ENCODE measurements at places on chromosomes 1 and 21.

DNA sequence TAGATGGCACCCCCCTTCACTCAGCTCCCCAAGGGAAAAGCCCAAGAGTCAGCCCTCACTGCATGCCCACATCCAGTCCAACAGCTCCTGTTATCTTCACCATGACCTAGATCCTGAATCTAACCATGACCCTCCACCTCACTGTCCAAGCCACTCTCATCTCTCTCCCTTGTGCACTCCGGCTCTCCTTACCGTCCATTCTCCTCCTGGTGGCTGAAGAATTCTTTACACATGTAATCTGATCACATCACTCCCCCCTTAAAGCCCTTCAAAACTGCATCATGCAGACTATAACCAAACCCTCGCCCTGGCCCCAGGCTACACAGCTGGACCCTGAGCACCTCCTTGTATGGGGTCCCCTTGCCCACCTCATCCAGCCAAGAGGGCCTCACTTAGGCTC is 14.0 kb upstream of the PAQR7 start:
- no peak for DNase-seq

DNA sequence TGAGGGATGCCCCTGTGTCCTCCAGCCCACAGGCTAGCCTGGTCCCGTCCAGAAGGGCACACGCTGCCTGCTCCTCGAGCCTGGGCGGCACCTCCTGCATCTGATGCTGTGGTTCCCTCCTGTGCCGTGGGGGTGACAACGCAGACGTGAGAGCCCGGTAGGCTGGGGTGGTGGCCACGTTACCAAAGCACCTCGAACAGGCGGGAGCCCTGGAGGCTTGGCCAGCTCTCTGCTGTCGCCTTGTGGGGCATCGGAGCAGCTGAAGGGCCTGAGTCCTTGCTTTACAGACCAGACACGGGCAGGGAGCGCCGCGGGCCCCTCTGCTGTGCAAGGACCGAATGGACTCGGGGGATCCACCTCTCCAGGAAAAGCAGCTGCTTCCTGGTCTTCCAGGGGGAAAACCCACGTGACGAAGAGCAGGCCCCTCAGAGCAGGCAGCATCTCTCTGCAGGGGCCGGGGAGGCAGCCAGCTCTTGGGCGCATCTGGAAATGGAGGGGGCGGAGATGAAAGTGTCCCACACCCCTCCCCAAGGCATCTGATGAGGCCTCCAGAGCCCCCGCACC is 133.3 kb downstream of the NPHP4 start:
- no peak for DNase-seq

GRCh38 chr1:154129391-154129970 is 25.4 kb downstream of the NUP210L start:
- peak; percentile 7 for DNase-seq

DNA sequence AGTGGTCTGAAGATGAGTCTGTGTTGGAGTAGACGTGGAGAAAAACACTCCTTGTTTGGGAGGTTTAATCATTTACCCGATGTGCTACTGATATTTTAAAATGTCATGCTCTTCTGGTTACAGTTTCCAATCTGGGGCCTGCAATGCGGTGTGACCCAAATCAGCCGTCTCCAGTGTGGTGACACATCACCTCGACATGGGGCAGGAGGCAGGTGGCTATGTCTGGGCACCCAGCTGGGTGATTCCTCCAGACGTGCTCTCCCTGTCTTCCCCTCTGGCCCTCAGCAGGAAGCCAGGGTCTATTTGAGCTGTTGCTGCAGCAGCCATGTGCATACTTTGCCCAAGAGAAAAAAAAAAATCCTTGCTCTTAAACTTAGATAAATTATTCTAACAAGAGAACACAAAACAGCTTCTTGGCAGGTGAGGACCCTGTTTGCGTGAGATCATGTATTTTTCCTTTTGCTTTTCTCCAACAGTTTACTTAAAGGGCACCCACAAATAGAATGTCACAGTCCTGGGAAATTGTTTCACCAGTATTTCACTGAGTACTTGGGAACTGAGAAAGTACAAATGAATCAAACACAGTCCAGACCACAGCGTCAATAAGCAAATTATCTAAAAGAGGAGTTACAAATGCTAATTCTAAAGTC is 38.9 kb upstream of the MAP10 start:
- DNase-seq: no peak

DNA sequence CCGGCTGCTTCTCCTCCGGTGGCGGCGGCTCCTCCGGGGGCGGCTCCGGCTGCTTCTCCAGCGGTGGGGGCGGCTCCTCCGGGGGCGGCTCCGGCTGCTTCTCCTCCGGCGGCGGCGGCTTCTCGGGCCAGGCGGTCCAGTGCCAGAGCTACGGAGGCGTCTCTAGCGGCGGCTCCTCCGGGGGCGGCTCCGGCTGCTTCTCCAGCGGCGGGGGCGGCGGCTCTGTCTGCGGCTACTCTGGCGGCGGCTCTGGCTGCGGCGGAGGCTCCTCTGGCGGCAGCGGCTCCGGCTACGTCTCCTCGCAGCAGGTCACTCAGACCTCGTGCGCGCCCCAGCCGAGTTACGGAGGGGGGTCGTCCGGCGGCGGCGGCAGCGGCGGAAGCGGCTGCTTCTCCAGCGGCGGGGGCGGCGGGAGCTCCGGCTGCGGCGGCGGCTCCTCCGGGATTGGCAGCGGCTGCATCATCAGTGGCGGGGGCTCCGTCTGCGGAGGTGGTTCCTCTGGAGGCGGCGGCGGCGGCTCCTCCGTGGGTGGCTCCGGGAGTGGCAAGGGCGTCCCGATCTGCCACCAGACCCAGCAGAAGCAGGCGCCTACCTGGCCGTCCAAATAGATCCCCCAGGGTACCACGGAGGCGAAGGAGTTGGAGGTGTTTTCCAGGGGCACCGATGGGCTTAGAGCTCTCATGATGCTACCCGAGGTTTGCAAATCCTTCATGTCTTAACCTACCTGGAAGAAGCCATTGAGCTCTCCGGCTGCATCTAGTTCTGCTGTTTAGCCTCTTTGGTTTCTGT is 2.0 kb downstream of the LORICRIN start:
- DNase-seq: peak; percentile 17

All from trophoblast cell (in vitro differentiated cells and primary cell).